ENCODE measurements at places on chromosomes 3 and 15.

- no peak for DNase-seq
These were observed 837.8 kb downstream of the DIPK2A start for GRCh38 chr3:144809380-144809779.

GRCh38 chr15:26298659-26299170 lies 435.6 kb upstream of the ATP10A start:
- DNase-seq = no peak

GRCh38 chr3:136038668-136039067 lies 73.1 kb downstream of the PPP2R3A start:
- no peak for DNase-seq

- no peak for DNase-seq
These were observed 39.4 kb downstream of the RAB6B start for GRCh38 chr3:133856316-133856715.

GRCh38 chr3:53597136-53597915 lies 102.9 kb downstream of the CACNA1D start:
- DNase-seq = no peak

DNA sequence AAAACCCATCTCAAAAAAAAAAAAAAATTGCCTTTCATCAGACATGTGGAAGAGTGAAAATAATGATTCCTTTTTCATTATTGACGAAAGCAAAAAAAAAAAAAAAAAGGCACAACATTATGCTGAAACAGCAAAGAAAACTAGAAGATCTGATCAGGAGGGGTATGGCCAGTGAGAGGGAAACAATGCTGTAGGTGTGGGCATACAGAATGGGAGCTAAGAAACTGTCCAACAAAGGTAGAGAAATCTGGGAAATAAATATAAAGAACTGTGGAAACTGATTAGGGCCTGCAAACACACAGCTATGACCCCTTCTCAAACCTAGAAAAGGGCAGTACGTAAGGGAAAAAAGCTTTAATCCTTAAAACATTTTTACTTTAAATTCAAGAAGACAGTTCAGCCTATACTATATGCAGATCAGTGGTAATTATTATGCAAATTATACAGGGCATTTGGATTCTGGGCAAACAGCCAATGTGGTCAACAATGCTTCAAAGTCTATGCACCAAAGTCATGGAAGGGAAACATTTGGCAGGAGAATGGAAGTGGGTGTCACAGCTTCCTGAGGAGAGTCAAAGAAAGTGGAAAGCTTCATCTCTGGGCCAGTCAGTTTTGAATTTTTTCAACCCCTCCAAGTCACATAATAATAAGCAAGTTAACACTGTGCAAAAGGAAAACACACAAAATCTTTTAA lies 68.3 kb upstream of the SLC12A8 start:
- DNase-seq = peak; percentile 16

Measured in NCI-H524 (cell line).